Lower lobe of right lung (tissue), 2 donors: ENCODE measurements at places on chromosomes 4 and X. TPM values are rescaled to one million over a fixed set of nuclear protein-coding genes. Genes with fewer than 3 reads are reported as not detected.

The RPL34 gene
- 1,009 TPM for total RNA-seq

GRCh38 chr4:168028970-168029597 is 63.3 kb upstream of the ANXA10 start:
- H3K27ac ChIP-seq: no peak overlapping the region
- no peaks in the 10 kb centered on the region for H3K27me3 ChIP-seq
- H3K36me3 ChIP-seq: no peaks in the 10 kb centered on the region
- no peaks in the 10 kb centered on the region for H3K4me1 ChIP-seq

The POU4F2 gene
- not detected for total RNA-seq

The NMU gene
- 0.83 TPM for total RNA-seq

The OTOP1 gene
- not detected for total RNA-seq

GRCh38 chr4:52824603-52825459 is 37.3 kb upstream of the RASL11B start:
- peak; percentile 48 for DNase-seq
- H3K4me3 ChIP-seq: no peak overlapping the region

GRCh38 chr4:173910891-173911290 is 372.6 kb downstream of the FBXO8 start:
- H3K4me3 ChIP-seq: no peak overlapping the region
- H3K27ac ChIP-seq: no peak overlapping the region
- H3K27me3 ChIP-seq: no peaks in the 10 kb centered on the region
- DNase-seq: peak; percentile 42
- no peaks in the 10 kb centered on the region for H3K36me3 ChIP-seq
- H3K4me1 ChIP-seq: no peaks in the 10 kb centered on the region

The CD38 gene
- total RNA-seq: 8.5 TPM

GRCh38 chrX:40205471-40205870 is 107.7 kb upstream of the BCOR start:
- no peaks in the 10 kb centered on the region for H3K36me3 ChIP-seq
- no peaks in the 10 kb centered on the region for H3K4me1 ChIP-seq
- H3K4me3 ChIP-seq: peak overlapping the region; percentile 21
- H3K27ac ChIP-seq: no peak overlapping the region
- H3K27me3 ChIP-seq: no peaks in the 10 kb centered on the region
- DNase-seq: no peak
